ENCODE measurements at places on chromosomes 5 and 9. TPM values are rescaled to one million over a fixed set of nuclear protein-coding genes. Genes with fewer than 3 reads are reported as not detected.

Gene CTNND2
- 4.0 TPM for total RNA-seq

Gene MARVELD2
- 2.0 TPM for total RNA-seq

Gene AK6
- 38.6 TPM for total RNA-seq

Gene PLCXD3
- total RNA-seq = 86.3 TPM

Gene IL13
- total RNA-seq = not detected

Gene DOCK8
- 2.3 TPM for total RNA-seq

Gene SLC36A2
- 0.25 TPM for total RNA-seq
